ENCODE measurements at places on chromosomes 12 and 14. TPM values are rescaled to one million over a fixed set of nuclear protein-coding genes. Genes with fewer than 3 reads are reported as not detected.

The ERBB3 gene
- 2.0 TPM for total RNA-seq

The JKAMP gene
- total RNA-seq = 29.4 TPM

The ST8SIA1 gene
- 0.50 TPM for total RNA-seq

The TMEM229B gene
- 3.0 TPM for total RNA-seq

The SLCO1C1 gene
- not detected for total RNA-seq

The NID2 gene
- total RNA-seq = 17.2 TPM

The AMDHD1 gene
- 0.67 TPM for total RNA-seq

The KIF5A gene
- 2.4 TPM for total RNA-seq

The SCNN1A gene
- 171 TPM for total RNA-seq

The CD9 gene
- 470 TPM for total RNA-seq

DNA sequence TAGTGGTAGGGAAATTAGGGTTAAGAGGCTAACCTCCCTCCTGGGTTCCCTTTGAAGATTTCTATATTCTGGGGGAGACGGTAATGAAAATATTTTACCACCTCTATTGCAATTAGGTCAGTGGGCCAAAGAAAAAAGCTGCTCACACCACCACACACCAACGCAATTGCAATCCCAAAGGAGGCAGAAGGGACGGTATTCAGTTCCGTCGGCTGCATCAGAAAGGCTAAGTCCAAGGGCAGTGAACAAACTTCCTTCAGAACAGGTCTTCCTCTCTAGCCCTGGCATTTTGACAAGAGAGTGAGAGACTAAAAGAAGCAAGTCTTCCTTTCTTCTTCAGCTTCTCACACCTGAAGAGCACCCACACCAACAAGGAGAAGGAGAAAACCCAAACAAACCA is 51.2 kb downstream of the OTX2 start:
- DNase-seq = no peak

GRCh38 chr14:38593476-38593875 is 337.6 kb upstream of the CLEC14A start:
- no peak for DNase-seq

GRCh38 chr12:55938826-55939501 is 8.0 kb downstream of the DGKA start:
- DNase-seq = no peak

DNA sequence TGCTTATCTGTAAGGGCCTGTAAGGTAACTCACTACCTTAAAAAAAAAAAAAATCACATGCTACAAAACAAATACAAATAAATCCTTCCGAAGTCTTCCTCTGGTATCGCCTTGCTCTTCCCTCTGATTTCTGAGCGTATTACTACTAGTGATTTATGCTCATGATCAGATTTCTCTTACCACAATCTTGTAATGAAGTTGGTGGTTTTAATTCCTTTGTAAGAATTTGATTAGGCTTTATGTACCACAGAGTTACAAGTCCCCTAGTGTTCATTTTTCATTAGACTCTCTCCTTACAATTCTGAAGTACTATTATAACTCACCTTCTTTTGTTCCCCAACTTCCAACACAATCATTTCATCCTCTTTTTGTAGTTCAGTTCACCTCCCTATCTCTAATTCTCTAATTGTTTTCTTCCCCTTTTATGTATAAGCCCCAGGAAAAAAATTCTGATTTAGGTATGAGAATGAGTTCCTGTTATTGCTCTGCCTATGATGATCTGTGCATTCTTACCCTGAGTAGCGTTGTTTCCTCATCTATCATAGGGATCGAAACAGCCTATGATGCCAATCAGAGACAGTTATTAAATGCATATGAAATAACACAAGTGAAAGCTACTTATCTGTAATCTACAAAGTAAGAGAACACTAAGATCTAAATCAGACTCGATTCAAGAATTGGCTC is 81.5 kb downstream of the EPS8 start:
- no peak for DNase-seq

GRCh38 chr12:84157170-84157569 is 755.4 kb downstream of the SLC6A15 start:
- no peak for DNase-seq

DNA sequence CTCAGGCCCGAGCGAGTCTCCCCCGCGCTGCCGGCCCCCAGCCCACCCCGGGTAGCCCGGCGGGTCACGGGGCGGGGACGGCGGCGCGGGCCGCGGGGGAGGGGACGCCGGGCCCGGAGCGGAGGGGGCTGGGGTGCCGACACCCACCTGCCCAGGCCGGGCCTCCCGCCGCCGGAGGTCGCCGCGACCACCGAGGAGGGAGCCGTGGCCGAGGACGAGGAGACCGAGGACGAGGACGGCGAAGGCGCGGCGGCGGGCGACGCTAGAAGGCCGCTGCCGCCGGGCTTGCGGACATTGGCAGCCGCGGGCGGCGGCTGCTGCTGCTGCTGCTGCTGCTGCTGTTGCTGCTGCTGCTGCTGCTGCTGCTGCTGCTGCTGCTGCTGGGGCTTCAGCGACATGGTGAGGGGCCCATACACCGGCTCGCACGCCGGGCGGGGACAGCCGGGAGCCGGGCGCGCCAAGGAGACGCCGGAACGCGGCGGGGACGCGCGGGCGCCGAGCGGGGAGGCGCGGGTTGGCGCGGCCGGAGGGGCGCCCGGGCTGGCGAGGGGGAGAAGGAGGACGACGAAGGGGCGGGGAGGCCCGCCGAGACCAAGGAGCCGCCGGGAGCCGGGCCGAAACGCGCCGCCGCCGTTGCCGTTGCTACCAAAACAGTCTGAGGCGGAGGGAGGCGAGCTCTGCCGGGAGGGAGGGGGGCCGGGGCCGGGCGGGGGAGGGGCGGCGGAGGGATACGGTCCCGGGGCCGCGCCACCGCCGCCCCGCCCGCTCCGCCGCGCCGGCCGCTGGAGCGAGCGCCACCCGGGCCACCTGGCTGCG is at the start of gene ATXN2:
TSS of gene ATXN2 (minus strand) at position 679 of the 816 bp plus-strand sequence. CDS start at position 398, 281 bp downstream.
- DNase-seq = no peak

- no peak for DNase-seq
These were observed 25.8 kb upstream of the CLEC4E start for GRCh38 chr12:8566525-8566924.

DNA sequence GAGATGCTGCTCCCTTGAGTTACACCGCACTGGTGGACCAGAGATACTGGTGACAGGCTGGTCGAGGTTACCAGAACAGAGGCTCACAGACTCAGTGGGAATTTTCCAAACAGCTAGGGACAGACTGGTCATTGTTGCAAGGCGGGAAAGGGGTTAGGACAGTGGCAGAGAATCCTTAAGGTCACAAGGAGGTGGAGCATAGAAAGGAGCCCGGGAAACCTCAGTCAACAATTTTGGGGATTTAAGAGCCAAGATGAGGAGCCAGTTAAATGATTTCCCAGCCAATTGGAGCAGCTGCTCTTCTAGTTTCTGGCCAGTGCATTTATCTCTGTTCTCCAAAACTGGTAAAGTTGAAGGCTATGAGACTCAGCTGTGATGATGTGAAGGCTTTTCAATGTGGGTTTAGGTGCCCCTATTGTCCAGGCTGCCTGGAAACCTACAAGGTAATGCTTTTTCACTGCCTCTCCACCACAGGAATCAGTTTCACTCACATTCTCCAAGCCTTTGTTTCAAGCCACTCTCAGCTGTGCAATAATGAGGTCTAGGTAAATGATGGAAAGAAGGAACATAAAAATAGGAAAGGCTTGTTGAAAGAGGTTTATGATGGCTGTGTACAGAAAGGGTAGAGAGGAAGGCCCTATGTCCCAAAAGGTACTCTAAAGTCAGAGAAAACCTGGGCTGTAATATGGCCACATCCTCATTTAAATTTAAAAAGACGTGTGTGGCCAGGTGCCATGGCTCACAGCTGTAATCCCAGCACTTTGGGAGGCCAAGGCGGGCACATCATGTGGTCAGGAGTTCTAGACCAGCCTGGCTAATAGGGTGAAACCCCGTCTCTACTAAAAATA is 7.0 kb upstream of the TNS2 start:
- no peak for DNase-seq

GRCh38 chr12:31832740-31833729 is 104.2 kb upstream of the AMN1 start:
- no peak for DNase-seq

- no peak for DNase-seq
These were observed 818 bp downstream of the VPS33A start for GRCh38 chr12:122265476-122265875.

- peak; percentile 61 for DNase-seq
These were observed 26.2 kb downstream of the ZCRB1 start for GRCh38 chr12:42299392-42300308.

DNA sequence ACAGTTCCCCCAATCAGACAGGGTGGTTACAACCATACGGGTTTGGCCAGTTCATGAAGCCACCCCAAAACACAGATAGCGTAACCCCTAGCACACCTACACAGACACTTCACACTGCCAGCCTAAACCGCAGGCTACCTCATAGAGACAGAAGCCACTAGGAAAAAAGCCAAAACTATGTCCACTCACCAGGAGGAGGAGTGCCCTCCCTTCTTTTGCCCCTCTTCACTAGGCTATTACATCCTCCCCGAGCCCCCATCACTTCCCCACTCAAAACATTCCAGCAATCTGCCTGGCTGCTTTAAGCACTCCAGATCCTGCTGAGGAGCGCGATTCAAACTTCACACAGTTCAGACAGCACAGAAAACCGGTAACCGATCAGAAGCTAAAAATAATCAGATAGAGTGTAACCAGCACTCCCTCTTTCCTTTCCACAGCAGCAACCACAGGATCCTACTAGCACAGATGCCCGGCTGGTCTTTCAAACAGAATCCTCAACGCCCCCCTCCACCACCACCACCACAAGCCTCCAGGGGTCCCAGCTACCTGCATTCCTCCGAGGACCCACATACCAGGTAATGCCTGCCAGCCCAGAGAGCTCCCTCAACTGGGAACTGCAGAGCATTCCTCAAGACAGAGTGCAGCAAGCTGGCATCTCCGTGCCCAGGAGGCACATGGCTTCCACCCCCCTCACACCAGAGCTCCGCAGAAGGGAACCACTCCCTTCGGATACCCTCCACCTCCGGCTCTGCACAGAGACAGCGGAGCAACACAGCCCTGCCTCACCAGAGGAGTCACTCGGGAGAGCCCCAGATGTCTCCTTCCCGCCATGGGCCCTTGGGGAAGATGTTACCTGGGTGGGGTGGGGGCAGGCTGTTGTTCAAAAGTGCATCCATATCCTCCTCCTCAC is 1.5 kb downstream of the CHD4 start:
- peak; percentile 60 for DNase-seq

- DNase-seq = no peak
These were observed 135.2 kb downstream of the DACT1 start for GRCh38 chr14:58772794-58773620.

DNA sequence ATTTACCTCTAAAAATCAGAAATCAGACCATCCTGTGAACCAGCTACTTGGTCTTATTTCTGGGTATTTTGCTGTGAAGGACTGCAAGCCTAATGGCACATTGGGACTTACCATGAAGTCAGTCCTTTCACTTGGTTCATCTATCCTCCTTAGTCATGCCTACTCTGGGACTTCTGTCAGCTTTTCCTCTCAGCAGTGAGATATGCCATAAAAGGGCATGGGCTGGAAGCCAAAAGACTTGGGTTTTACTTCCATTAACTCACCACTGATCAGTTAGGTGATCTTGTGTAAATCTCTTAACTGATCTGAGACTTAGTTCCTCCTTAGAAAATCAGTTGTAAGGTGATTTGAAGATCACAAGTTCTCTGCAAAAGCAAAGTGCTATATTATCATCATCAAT is 116.5 kb downstream of the PAH start:
- no peak for DNase-seq

GRCh38 chr14:20278414-20278813 is 27.3 kb downstream of the TTC5 start:
- peak; percentile 35 for DNase-seq

- no peak for DNase-seq
These were observed 5.0 kb upstream of the RAPGEF3 start for GRCh38 chr12:47763481-47764346.

DNA sequence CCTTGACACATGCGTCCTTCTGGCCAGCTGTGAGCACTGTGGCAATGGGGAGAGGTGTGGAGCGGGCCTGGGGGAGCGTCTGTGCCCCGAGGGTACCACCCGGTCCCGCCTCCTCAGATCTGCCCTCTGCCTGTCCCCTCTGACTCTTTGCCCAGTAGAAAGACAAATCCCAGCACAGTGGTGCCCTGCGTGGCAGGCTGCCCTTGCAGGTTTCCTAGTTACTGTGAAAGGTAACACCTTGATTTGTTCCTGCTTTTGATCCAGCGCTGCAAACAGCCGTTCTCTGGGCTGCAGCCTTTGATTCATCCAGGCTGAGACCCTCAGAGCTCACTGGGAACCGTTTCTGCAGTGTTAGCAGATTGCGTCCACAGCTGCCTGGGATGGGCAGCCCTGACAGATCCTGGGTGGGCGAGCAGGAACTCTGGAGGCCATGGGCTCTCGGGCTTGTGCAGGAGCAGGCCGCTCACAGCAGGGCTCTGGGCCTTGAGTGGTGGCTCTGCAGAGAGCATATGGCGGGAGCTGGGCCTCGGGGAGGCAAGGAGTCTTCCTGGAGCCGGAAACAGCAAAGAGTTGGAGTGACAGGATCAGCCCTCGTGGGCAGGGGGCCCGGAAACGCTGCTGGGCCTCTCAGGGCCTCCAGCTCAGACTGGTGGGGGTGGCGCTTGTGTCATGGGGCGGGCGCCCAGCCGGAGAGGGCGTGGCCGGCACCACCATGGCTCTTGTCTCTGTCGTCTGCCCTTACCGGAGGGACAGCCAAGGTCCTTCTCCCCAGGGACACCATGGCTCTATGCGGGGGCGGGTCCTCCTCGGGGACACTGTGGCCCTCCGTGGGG is 16.6 kb downstream of the FBRSL1 start:
- DNase-seq = no peak

- peak; percentile 67 for DNase-seq
These were observed 851 bp downstream of the YLPM1 start for GRCh38 chr14:74763803-74764531.

- DNase-seq = peak; percentile 56
These were observed 49.1 kb upstream of the RNU6-8 start for GRCh38 chr14:32252030-32252670.

DNA sequence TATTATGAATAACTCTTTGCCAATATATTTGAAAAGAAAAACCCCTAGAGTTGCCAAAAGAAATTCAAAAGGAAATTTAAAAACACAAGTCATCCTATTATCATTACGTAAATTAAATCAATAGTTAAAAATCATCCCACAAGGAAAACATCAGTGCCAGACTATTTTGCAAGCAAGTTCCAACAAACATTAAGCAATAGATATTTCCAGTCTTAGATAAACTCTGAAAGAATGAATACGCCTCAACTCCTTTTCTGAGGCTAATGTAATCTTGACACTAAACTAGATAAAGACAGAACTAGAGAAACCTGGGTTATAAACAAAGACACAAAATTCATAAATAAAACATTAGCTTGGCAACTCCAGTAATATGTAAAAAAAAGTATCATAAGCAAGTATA is 245.9 kb downstream of the FOXN3 start:
- DNase-seq = no peak

GRCh38 chr14:77467801-77468200 is 9.9 kb downstream of the AHSA1 start:
- DNase-seq = no peak

Measured in mammary epithelial cell (primary cell).